Activated T-cell treated with anti-CD3 and anti-CD28 coated beads for 1 hour (primary cell): ENCODE measurements at places on chromosomes 11 and 22.

GRCh38 chr11:44873537-44873936, 77.1 kb downstream of the TP53I11 start:
- no peak for DNase-seq

DNA sequence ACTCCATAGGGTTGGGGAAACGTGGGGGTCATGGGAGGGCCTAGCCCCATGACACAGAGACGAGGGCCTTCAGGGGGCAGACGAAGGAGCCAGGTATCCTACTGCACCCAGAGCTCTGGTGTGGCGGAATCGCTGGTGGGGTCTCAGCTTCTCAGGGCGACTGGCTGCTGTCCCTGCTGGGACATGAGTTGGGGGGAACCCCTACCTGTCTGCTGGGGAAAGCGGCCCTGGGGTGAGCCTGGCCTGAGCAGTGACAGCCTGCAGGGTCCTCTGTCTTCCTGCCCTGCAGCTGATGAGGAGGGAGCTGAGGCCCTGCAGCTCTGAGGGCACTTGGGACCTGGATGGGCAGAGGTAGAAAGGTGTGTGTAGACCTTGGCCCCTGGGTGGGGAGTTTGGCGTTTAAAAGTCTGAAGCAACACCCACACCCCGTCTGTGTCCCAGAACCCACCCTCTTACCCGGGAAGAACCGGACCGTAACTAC, 33.6 kb upstream of the GRAMD4 start:
- DNase-seq = no peak

GRCh38 chr11:115557681-115558080, 53.5 kb upstream of the CADM1 start:
- DNase-seq = no peak

GRCh38 chr22:44632541-44633396, 69.2 kb upstream of the PRR5 start:
- no peak for DNase-seq

DNA sequence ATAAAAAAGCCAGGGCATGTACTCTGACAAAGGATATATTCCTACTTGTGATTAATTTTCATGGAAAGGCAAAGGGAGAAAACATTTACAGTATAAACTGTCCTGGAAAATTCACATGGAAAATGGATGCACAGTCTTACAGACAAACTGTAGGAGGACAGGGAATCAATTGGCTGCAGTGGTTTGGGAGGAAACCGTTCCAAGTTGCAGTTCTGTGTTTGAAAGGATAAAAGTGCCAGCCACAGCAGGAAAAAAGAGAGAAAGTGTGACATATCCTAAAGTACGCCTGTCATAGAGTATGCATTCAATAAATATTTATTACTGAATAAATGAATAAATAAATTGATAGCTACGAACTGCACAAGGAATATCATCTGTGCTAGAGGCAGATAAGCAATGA, 462.9 kb downstream of the RAB38 start:
- DNase-seq = no peak

DNA sequence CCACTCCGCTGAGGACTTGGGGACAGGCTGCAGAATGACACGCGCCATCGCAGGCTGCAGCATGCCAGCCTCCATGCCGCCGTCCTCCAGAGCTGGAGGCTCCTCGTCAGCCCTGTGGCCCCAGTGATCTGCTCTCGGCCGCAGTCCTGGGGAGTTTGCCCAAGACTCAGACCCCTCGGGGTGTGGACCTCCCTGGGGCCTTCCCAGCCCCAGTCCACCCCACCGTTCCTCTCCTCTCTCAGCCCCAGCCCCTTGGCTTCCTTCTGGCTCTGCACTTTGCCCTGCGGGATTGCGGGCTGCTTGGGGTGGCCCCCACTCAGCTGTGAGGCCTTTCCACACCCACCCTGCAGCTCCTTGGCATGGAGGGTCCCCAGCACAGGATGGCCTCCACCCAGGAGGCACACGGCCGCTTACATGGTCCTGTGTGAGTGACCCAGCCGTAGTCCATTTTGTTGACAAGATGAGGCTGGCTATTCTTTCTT, 414.9 kb downstream of the TBC1D22A start:
- no peak for DNase-seq

- no peak for DNase-seq
Measured at GRCh38 chr22:31680861-31681341, 18.9 kb upstream of the PISD start.

DNA sequence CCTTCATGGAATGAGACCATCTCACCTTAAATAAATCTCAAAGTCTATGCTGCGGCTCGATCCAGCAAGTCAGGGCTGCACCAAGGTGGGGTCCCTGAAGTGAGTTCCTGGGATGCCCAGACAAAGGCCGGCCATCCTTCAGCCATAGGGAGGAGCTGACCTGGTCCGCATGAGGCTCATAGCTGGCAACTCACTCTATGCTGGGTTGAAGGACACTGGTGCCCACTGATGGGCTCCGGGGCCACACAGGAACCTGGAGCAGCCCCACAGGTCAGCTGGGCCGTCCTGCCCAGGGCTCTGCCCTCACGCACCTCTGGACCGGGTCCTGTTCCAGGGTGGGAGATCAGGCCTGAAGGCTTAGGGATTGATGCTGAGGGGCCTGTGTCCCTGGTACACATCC, 1339.3 kb downstream of the TBC1D22A start:
- no peak for DNase-seq

DNA sequence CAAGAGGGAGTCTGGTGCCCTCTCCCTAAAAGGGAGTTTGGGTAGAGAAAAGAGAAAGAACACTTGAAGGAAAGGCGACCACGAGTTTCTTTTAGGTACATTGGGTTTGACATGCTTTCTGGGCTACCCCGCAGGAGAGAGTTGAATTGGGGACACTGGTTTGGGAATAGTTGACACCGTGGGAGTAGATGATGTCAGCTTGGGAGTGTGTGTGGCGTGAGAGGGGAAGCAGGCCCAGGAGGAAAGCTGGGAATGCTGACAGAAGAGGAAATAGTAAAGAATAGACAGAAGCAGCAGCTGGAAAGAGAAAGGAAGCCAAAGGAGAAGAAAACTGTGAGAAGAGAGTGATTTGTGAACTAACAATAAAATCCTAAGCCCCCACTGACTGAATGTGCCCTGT, 442.9 kb downstream of the DYNC2H1 start:
- DNase-seq = no peak
